ENCODE measurements at places on chromosomes 6 and 20. TPM values are rescaled to one million over a fixed set of nuclear protein-coding genes. Genes with fewer than 3 reads are reported as not detected.

DNA sequence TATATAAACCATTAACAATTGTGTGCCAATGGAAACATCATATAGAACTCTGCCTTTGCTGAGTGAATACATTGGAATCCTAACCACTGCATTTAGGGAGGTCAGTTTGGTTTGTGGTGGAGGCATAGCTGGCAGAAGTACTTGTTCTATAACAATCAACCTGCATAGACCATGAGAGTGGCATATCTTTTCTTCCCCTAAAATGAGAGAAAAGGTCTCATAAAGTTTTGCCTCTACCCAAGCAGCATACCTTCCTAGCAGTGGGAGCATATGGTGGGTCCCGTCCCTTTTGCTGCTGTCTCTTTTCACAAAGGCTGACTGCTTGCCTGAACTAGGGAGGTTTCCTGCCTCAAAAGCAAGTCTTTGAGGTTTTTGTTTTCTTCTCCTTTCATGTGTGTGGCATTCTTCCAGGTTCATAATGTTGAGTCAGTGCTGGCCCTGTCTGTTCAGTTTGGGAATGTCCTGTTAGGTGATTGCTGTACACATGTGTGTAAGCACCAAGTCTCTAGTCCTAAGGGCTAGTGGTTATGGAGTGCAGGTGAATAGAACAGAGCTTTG, 61.2 kb upstream of the SUPT3H start:
- no peak overlapping the region for H3K4me3 ChIP-seq
- H3K27ac ChIP-seq: no peak overlapping the region
- no peaks in the 10 kb centered on the region for H3K27me3 ChIP-seq
- peaks cover 15% of the 10 kb centered on the region for H3K36me3 ChIP-seq
- no peak for DNase-seq
- H3K4me1 ChIP-seq: peaks cover 20% of the 10 kb centered on the region

- no peaks in the 10 kb centered on the region for H3K36me3 ChIP-seq
- no peaks in the 10 kb centered on the region for H3K27me3 ChIP-seq
- no peak overlapping the region for H3K27ac ChIP-seq
- no peak overlapping the region for H3K4me3 ChIP-seq
- DNase-seq: no peak
Observed at GRCh38 chr20:56316483-56316882, 42.3 kb upstream of the FAM210B start.

SLC22A3 gene
- total RNA-seq: not detected

- no peaks in the 10 kb centered on the region for H3K36me3 ChIP-seq
- peaks cover 11% of the 10 kb centered on the region for H3K4me1 ChIP-seq
- no peak overlapping the region for H3K27ac ChIP-seq
- no peak overlapping the region for H3K4me3 ChIP-seq
- DNase-seq: no peak
Observed at GRCh38 chr6:166472636-166473035, 89.9 kb upstream of the MPC1 start.

GRCh38 chr6:85192186-85192585, 257.7 kb upstream of the NT5E start:
- H3K27ac ChIP-seq: no peak overlapping the region
- H3K4me3 ChIP-seq: no peak overlapping the region
- no peaks in the 10 kb centered on the region for H3K4me1 ChIP-seq

NNAT gene
- not detected for total RNA-seq

DNA sequence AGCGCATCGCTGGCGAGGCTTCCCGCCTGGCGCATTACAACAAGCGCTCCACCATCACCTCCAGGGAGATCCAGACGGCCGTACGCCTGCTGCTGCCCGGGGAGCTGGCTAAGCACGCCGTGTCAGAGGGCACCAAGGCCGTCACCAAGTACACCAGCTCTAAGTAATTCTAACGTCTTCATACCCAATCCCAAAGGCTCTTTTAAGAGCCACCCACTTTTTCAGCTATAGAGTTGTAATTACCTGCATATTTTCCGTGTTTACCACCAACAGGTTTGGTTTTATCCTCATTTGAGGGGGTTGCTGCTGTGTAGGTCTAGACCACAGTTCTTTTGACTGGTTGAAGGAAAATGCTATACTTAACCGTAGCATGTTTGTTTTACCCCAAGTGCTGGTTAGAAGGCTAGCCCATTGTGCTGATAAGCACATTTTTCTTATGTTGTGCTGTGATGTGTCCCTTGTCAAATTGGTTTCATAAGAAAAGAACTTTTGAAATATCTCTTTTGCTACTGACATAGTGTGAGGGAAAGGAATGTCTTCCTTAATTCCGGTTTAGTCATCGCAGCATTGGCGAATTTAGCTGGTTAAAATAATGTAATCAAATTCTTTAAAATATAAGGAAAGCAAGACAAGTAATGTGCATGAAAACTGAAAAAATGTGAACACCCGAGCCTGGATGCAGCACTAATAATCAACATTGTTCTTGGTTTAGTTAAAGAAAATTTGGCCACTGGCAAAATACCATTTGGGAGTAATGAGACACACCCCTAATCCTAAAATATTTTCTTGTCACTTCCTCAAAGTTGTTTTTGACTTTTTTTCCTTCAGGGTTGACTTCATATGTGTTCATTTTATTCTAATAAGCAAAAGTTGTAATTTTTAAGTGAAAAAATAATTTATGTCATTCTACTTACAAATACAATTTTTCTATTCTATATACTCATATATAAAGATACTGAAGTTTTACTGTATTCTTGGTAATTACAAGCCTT, 112.8 kb downstream of the HFE start:
- peaks cover 33% of the 10 kb centered on the region for H3K4me1 ChIP-seq
- H3K4me3 ChIP-seq: peak overlapping the region; percentile 92
- DNase-seq: no peak

DNA sequence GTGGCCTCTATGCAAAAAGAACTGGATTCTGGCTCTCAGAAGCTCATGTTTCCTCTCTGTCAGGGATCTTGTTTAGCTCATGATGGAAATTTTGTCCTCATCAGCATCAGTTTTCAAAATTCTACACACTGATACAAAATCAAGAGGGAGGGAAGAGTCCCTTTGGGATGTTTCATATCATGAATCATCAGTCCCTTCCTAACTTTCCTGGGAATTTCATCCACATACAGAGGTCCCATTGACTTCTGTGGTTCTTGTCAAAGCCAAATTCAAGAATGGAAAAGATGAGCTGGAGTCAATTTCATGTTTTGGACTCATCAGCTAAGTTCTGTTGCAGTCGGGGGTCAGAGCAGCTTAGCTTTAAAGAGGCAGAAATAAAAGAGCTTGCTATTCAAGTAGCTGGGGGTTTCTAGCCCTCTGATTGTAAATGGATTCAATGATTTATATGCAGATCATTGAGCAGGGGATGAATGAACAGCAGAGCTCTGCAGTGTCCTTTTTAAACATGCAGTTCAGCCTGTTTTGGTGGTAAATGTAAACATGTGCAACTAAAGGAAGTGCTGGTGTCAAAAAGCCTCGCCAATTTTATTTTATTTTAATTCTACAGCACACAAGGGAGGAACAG, 21.3 kb upstream of the TMEM14A start:
- H3K4me3 ChIP-seq: no peak overlapping the region
- DNase-seq: no peak
- no peaks in the 10 kb centered on the region for H3K27me3 ChIP-seq
- no peaks in the 10 kb centered on the region for H3K4me1 ChIP-seq
- H3K36me3 ChIP-seq: no peaks in the 10 kb centered on the region

GRCh38 chr6:163474581-163474980, 60.1 kb downstream of the QKI start:
- no peaks in the 10 kb centered on the region for H3K27me3 ChIP-seq
- no peak overlapping the region for H3K4me3 ChIP-seq
- no peaks in the 10 kb centered on the region for H3K4me1 ChIP-seq
- no peak overlapping the region for H3K27ac ChIP-seq
- peaks cover 5% of the 10 kb centered on the region for H3K36me3 ChIP-seq
- DNase-seq: no peak

GRCh38 chr6:31094389-31094881, 17.9 kb downstream of the C6orf15 start:
- H3K36me3 ChIP-seq: no peaks in the 10 kb centered on the region
- no peaks in the 10 kb centered on the region for H3K27me3 ChIP-seq
- H3K27ac ChIP-seq: peak overlapping the region; percentile 1
- H3K4me1 ChIP-seq: peaks cover 14% of the 10 kb centered on the region

DNA sequence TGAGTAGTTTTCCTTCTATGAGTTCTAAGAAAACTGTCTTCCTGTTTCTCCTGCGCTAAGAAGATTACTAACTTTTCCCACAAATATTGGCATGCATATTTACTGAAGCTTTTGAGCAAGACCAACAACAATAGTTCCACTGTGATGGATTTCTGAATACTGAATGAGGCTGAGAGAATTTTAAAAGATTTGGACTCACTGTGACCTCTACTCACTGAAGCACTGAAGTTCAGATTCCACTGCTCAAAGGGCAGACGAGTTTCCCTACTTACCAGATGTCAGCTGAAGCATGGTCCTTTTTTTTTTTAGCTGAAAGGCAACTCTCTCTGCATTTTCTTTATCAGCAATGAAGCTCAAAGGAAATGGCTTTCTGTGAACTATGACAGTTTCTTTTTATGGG, 718.5 kb downstream of the RFPL4B start:
- no peak overlapping the region for H3K27ac ChIP-seq
- DNase-seq: no peak
- H3K27me3 ChIP-seq: no peaks in the 10 kb centered on the region
- no peaks in the 10 kb centered on the region for H3K36me3 ChIP-seq

ECT2L gene
- not detected for total RNA-seq

DNA sequence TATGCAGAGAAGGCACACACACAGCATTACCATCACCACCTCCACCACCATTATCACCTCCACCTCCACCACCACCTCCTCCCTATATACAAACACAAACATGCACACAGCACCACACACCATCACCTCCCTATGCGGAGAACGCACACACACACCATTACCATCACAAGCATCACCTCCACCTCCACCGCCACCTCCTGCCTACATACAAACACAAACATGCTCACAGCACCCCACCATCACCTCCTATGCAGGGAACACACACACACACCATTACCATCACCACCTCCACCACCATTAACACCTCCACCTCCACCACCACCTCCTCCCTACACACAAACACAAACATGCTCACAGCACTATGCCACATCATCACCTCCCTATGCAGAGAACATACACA, 236.5 kb upstream of the AFDN start:
- no peak for DNase-seq
- H3K36me3 ChIP-seq: no peaks in the 10 kb centered on the region
- H3K4me3 ChIP-seq: no peak overlapping the region
- no peaks in the 10 kb centered on the region for H3K27me3 ChIP-seq
- no peak overlapping the region for H3K27ac ChIP-seq

DNA sequence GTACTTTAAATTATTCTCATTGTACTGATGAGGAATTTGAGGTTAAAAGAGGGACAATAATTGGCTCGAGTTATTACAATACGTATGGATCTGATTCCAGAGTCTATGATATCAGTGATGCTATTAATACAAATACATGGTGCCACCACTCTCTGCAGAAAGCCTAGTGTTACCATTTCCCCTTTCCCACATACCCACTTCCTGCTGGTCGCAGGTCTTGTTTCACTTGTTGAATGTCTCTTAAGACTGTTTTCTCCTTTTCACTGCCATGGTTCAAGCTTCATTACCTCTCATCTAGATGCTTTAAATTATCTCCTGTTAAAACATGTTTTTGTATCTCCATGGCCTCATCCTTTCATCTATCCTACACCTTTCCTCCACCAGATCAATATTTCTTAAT, 62.0 kb downstream of the FHL5 start:
- no peaks in the 10 kb centered on the region for H3K36me3 ChIP-seq
- H3K27ac ChIP-seq: no peak overlapping the region
- H3K4me3 ChIP-seq: no peak overlapping the region
- H3K27me3 ChIP-seq: peaks cover 3% of the 10 kb centered on the region
- DNase-seq: no peak

GRCh38 chr6:72748759-72749158, 126.9 kb downstream of the KCNQ5 start:
- H3K27ac ChIP-seq: no peak overlapping the region
- no peak for DNase-seq
- no peaks in the 10 kb centered on the region for H3K27me3 ChIP-seq

GPX5 gene
- not detected for total RNA-seq

GRCh38 chr6:8494730-8495129, 59.4 kb upstream of the SLC35B3 start:
- H3K27ac ChIP-seq: no peak overlapping the region
- H3K4me1 ChIP-seq: no peaks in the 10 kb centered on the region
- no peaks in the 10 kb centered on the region for H3K27me3 ChIP-seq
- no peak for DNase-seq
- no peak overlapping the region for H3K4me3 ChIP-seq

DNA sequence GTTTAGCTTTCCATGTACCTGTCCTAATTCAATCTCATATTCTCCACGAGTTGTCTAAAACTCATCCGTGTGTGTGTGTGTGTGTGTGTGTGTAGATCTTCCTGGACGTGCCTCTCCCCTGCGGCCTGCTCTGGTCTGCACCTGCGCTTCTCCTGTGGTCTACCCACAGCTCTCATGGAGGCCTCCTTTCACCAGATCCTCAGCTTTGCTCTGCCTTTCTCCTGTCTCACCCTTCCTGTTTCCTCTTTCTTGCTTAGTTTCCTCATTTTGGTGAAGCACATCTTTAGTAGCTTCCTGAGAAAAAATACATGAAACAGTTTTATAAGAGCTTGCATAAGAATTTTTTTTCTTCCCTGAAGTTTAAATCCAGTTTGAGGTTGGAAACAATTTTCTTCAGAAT, 18.1 kb downstream of the SLX4IP start:
- H3K4me1 ChIP-seq: peaks cover 3% of the 10 kb centered on the region
- peak overlapping the region; percentile 31 for H3K27ac ChIP-seq
- H3K4me3 ChIP-seq: no peak overlapping the region
- no peaks in the 10 kb centered on the region for H3K36me3 ChIP-seq
- no peaks in the 10 kb centered on the region for H3K27me3 ChIP-seq

GRCh38 chr6:107879941-107880340, 55.8 kb upstream of the SCML4 start:
- peaks cover 47% of the 10 kb centered on the region for H3K36me3 ChIP-seq
- no peaks in the 10 kb centered on the region for H3K4me1 ChIP-seq
- no peak for DNase-seq
- no peak overlapping the region for H3K27ac ChIP-seq

DNA sequence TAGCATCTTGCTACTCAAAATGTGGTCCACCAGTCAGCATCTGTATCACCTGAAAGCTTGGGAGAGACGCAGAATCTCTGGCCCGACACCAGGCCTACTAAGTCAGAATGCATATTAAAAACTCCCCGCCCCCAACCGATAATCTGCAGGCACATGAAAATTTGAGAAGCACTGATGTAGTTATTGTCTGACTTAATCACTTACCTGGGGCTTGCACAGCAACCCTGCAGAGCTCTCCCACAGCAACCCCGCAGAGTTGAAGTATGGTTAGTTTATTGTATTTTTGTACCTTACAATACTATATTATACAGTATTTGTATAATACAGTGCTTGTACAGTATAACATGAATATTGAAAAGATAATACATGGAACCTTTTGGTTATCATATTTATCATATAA, 53.7 kb downstream of the KLHL31 start:
- DNase-seq: no peak
- no peak overlapping the region for H3K27ac ChIP-seq
- no peaks in the 10 kb centered on the region for H3K27me3 ChIP-seq
- H3K36me3 ChIP-seq: no peaks in the 10 kb centered on the region
- no peak overlapping the region for H3K4me3 ChIP-seq

FLOT1 gene
- 73.1 TPM for total RNA-seq

HNF4A gene
- not detected for total RNA-seq

Data from natural killer cell (primary cell).